GM23248 (cell line): ENCODE measurements at places on chromosomes 4 and X. TPM values are rescaled to one million over a fixed set of nuclear protein-coding genes. Genes with fewer than 3 reads are reported as not detected.

GRCh38 chr4:153603258-153603657 lies 80.8 kb upstream of the TLR2 start:
- DNase-seq = no peak

- DNase-seq = no peak
These were observed 23.8 kb downstream of the VSIG4 start for GRCh38 chrX:66015900-66016689.

DNA sequence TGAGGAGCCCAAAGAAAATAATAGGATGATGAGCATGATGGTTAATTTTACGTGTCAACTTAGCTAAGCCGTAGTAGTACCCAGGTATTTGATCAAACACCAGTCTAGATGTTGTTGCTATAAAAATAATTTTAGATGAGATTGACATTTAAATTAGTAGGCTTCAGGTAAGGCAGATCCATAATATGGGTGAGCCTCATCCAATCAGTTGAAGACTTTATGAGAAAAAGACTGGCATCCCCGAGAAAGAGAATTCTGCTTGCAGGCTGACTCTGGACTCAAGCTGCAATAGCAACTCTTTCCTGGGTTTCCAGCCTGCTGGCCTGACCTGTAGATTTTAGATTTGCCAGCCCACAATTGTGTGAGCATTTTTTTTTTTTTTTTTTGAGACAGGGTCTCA lies 192.8 kb upstream of the LNX1 start:
- DNase-seq = no peak

- peak; percentile 87 for DNase-seq
These were observed 882 bp downstream of the MRFAP1 start for GRCh38 chr4:6641164-6641970.

- no peak for DNase-seq
These were observed 344.3 kb downstream of the BCOR start for GRCh38 chrX:39753293-39753996.

DNA sequence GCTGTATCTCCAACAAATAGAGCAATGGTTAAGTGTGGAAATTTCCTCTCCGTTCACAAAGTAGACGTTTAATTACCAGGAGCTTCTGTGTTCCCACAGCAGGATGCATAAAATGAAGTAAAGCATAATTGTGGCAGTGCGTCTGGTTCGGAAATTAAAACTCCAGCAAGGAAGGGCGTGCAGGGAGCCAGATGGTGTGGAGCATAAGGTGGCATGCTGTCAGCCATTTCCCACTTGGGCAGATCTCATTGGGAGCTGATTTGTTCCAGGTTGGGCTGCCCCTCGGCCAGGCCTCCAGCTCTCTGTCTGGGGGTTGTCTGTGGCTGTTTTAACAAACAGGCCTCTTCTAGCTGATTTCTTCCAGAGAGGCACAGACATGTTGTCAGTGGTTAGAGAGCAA lies 182.1 kb upstream of the CLNK start:
- no peak for DNase-seq

DNA sequence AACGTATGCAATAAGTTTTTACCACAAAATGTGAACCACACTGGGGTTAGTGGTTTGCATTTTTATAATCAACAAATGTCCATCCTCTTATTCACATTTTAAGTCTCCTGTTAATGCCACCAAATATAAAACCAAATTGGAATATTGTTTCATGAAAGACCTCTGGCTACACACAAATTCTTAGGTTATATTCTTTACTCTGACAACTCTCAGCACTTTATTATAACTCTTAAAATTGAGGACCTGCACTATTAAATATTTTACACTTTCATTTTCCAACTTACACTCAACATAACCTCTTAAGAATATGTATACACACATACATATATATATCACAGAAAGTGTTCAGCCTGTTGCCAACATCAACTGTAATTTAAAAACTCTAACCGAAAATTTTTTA lies 2.8 kb downstream of the PDE5A start:
- no peak for DNase-seq

DNA sequence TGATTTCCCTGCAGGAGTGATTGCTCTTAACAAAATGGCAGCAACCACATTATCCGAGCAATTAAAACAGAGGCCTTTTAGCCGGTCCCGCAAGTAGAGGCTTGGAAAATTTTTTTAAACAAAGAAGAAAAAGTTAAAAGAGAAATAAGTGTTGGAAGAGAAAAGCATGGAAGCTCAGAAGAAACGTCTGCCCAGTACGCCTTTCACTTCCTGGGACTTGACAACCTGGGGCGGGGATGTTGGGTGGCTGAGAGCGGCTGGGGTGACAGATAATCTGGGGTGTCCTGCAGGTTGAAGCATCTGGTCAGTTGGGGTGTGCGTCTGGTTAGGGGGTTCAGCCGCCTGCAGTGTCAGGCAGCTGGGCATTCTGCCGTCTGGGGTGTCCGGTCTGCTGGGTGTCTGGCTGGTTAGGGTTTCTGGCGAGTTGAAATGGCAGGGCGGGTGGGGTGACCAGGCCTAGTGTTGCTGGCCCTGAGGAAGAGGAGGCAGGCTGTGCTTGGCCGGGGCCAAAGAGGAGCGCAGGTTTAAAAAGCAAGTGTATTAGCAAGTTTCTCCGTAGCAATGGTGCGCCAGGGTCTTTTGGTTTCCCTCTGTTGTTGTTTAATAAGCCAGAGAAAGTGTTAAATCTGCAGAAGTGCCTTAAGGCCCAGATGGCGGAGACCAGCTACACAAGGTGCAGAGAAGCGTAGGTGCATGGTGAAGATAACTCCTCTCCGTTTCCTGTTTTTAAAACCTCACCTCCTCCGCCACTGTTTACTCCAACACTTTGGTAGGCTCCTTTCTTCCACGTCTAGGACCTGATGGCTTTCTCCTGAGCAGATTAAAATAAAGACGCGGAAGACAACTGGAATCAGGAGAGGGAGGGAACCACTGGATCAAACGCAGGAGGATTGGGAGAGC lies 5.6 kb downstream of the HAND2 start:
- DNase-seq = no peak

The DDX53 gene
- polyA plus RNA-seq = not detected in 2 replicates

The TLL1 gene
- polyA plus RNA-seq = not detected in 2 replicates
